Kidney epithelial cell (primary cell): ENCODE measurements at places on chromosomes 6 and 20. TPM values are rescaled to one million over a fixed set of nuclear protein-coding genes. Genes with fewer than 3 reads are reported as not detected.

HAO1 gene
- total RNA-seq = not detected in 2 replicates

GPX6 gene
- total RNA-seq = not detected in 2 replicates

SAPCD1 gene
- total RNA-seq = 1.1 and 2.2 TPM in 2 replicates

CAGE1 gene
- total RNA-seq = not detected in 2 replicates

COL10A1 gene
- total RNA-seq = not detected in 2 replicates

TCF15 gene
- 0.07 and 1.5 TPM in 2 replicates for total RNA-seq

BPIFA1 gene
- not detected in 2 replicates for total RNA-seq

AFG1L gene
- total RNA-seq = 3.1 and 3.6 TPM in 2 replicates

BNIP5 gene
- 0.07 TPM in 1 of 2 replicates, not detected in the other for total RNA-seq

PRND gene
- total RNA-seq = not detected in 2 replicates

GPLD1 gene
- 1.8 and 3.0 TPM in 2 replicates for total RNA-seq

CST8 gene
- total RNA-seq = not detected in 2 replicates

CD164 gene
- 155 and 157 TPM in 2 replicates for total RNA-seq

ADGRF5 gene
- total RNA-seq = 0.13 and 0.48 TPM in 2 replicates

RPP21 gene
- 74.3 and 94.5 TPM in 2 replicates for total RNA-seq

CYP21A2 gene
- total RNA-seq = 1.1 TPM in 1 of 2 replicates, not detected in the other

GRCh38 chr6:13256266-13257001 lies 71.9 kb downstream of the TBC1D7 start:
- no peak for DNase-seq

GRCh38 chr6:139846538-139847456 lies 472.3 kb upstream of the CITED2 start:
- DNase-seq = no peak

- DNase-seq = no peak
Measured at GRCh38 chr20:19740512-19740911, 17.5 kb upstream of the RIN2 start.

GRCh38 chr20:47295129-47295813 lies 61.2 kb downstream of the ZMYND8 start:
- DNase-seq = no peak

DNA sequence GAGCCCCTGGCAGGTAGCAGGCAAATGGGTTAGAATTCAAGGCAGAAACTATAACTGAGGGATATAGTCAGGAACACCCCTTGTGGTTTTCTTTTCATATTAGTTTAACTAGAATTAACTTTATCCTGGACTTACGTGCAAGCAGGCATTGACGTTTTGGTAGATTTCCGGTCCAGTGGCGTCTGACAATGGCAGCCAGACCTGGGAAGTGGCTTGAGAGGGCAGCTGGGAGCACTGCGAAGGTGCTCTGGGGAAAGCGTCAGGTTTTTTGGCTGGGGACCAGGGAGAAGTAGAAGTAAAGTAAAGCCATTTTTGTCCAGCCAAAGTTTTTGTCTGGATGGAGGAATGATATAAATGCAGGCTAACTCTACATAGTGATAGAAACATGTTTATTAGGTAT lies 8.4 kb upstream of the ACSS1 start:
- no peak for DNase-seq

GRCh38 chr20:10115021-10115420 lies 80.2 kb downstream of the ANKEF1 start:
- DNase-seq = peak; percentile 42

- DNase-seq = no peak
Measured at GRCh38 chr6:139549561-139550070, 175.2 kb upstream of the CITED2 start.

- DNase-seq = no peak
Measured at GRCh38 chr6:152018876-152019275, 211.4 kb downstream of the ESR1 start.

- no peak for DNase-seq
Measured at GRCh38 chr6:132235596-132236280, 165.5 kb downstream of the MOXD1 start.

DNA sequence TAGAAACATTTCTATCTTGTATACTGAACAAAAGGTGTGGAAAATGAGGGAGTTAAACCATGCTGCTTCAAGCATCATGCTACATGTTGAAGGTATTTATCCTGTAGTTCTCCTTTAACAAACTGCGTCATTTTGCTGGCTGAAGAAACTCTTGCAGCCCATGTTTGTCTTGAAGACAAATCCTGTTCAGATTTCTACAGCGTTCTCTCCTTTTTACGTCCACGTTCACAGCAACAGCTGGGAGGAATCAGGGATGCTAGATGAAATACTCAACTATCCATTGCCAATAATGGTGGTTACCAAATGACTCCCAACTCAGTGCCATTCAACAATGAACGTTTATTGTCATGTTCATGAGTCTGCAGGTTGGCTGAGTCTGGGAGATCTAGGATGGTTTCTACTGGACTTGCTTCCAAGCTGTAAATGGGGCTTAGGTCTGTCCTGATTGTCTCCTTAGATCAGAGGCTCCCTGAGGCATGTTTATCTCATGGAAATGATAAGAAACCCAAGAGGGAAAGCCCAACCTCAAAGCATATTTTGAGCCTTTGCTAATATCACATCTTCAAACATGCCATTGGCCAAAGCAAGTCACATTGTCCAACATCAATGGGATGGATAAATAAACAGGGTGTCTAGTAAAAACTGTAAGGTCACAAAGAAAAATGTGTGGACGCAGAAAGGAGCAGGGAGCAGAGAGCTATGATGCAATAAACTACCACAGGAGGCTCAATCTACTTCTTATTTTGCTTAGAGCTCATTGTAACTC lies 2.7 kb upstream of the PLCB1 start:
- no peak for DNase-seq

- DNase-seq = no peak
Measured at GRCh38 chr6:121896771-121897170, 461.3 kb downstream of the GJA1 start.

- DNase-seq = peak; percentile 63
Measured at GRCh38 chr20:9241232-9241692, 172.4 kb downstream of the PLCB4 start.

GRCh38 chr6:106444777-106445507 lies 84.4 kb downstream of the CRYBG1 start:
- DNase-seq = peak; percentile 48

GRCh38 chr6:34671367-34671766 lies 25.2 kb downstream of the ILRUN start:
- DNase-seq = no peak

DNA sequence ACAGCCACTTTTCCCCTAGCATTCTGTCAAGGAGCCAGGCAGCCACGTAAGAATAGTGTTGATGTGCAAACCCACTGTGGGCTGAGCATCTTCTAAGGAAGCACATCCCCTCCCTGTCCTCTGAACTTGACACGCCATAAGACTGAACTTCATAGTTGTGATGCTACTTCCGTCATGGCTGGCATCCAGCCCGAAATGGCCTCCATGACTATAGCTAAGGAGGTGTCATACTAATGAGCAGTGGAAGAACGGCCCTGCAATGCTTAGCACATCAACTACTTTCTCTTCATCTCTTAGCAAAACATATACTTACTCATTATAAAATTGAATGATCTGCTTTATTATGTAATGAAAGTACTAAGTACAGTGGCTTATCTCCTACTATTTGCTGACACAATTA lies 110.2 kb downstream of the GJA10 start:
- no peak for DNase-seq

- no peak for DNase-seq
Measured at GRCh38 chr6:149508485-149508884, 23.7 kb upstream of the ZC3H12D start.

GRCh38 chr6:138514860-138515540 lies 15.7 kb upstream of the NHSL1 start:
- DNase-seq = no peak

- no peak for DNase-seq
Measured at GRCh38 chr6:53985366-53985765, 125.9 kb upstream of the MLIP start.

GRCh38 chr6:167120583-167120903 lies 2.4 kb upstream of the CCR6 start:
- DNase-seq = no peak

DNA sequence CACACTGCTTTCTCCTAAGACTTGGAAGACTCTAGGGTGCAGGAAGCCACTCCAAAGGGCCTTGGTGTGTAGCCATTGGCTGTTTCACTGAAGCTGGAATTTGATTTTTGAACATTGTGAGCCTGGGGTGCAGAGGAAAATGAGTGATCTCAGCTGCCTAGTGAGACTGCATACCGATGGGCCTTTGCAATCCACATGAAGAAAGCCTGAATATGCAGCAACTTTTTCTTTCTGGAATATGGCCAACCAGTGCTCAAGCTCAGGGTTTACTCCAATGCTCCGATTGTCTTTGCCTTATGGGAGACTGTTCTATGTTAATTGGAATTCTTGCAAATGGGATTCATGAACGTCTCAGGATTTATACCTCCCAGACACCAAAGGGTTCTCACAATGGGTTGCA lies 242.6 kb downstream of the DOK5 start:
- no peak for DNase-seq

DNA sequence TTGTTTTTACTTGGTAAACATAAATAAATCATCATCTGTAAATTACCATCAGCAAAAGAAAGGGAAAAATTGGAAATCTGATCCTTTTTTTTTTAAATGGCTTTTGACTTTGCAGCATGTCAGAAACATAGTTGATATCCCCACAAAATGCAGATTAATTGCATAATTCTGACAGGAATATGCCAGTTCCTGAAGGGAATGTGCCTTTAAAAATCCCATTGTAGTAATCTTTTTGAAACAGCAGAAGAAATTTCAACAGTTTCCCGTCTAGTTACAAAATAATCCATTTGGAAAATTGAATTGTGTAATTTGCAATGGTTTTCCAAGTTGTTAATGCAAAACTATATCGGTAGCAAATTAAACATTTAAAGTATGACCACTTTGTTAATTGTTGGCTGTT lies 95.2 kb downstream of the DOK5 start:
- no peak for DNase-seq

GRCh38 chr6:149147938-149148718 lies 169.4 kb upstream of the TAB2 start:
- no peak for DNase-seq

DNA sequence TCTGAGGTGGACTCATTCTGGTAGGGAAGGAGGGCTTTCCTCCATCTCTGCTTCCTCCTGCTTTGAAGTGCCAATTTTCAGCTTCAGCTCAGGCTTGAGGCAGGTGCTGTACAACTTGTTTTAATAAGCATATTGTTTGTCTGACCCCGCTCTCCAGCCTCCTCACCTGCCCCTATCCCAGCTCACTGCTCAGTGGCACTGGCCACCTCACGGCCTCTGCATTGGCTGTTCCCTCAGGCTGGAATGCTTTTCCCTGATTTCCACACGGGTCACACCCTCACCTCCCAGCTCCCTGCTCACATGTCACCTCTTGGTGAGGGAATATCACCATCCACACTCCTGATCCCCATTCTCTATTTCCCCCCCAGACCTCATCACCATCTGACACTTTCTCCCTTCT lies 14.3 kb downstream of the AARS2 start:
- no peak for DNase-seq

DNA sequence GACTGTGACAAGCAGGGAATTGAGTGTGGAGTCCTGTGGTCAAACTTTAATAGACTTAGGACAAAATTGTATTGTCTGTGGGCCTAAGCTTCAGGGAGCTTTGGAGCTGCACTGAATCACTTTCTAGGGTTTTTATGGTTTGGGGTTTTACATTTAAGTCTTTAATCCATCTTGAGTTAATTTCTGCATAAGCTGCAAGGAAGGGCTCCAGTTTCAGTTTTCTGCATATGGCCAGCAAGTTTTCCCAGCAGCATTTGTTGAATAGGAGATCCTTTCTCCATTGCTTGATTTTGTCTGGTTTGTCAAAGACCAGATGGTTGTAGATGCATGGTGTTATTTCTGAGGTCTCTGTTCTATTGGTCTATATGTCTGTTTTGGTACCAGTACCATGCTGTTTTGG lies 113.4 kb upstream of the NXT1 start:
- DNase-seq = no peak

GRCh38 chr6:34560366-34561226 lies 4.5 kb upstream of the SPDEF start:
- no peak for DNase-seq

DNA sequence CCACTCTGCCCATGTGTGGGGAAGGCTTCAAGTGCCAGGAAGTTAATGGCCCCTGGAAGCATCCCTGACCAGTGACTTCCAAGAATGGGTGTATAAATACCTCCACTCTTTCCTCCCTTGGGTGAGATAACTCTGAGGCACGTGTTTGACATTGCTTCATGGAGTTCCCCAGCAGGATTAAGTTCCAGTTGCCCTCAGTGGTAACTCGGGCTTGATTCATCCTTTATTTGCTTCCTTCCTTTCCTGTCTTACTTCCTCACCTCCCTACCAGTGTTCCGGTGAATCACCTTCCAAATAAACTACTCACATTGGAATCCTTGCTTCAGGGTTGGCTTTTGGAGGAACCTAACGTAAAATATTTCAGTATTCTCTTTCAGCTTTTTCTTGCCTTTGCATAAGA lies 84.6 kb upstream of the JAG1 start:
- DNase-seq = no peak

GRCh38 chr6:53090576-53090975 lies 25.4 kb downstream of the FBXO9 start:
- no peak for DNase-seq

DNA sequence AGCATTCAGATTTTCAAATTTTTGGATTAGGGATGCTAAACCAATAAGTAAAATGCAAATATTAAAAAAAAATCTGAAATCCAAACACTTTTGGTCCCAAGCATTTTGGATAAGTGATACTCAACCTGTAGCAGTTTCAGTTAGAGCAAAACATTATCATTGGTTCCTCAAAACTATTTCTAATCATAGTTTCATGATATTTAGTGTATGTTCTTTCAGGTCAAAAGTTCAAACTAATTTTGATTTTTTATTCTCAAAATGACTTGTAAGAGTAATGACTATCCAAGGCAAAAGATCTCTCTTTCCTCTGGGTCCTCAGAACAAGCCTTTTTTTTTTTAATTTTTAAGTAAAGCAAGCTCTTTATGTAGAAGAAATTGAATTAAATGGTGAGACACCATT lies 64.0 kb upstream of the TFB1M start:
- DNase-seq = no peak

DNA sequence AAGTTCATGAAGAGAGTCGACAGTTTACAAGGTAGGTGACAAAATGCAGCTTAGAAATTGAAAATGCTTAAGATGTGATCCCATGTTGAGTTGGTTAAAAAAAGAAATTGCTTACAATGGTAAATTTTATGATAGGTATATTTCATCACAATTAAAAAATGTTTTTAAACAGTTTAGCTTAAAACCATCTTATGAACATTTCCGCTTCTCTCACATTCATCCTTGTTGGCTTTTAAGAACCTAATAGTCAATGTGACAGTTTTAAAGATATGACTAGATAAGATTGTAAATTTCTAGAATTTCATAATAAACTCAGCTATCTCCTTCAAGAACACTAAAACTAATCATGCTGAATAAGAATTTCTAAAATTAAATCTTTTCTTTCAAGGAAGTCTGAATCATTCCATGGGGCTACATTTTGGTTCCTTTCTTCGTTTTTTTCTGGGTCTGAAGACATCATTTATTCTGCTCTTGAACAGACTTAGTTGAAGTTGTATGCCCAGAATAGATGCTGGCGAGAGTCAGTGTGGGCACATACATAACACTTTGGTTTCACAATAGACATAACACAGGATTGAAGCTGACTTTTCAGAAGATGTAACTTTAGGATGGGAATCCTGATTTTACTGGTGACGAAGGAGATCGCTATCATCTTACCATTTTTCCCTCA lies 35.9 kb upstream of the LTV1 start:
- no peak for DNase-seq

- DNase-seq = no peak
Measured at GRCh38 chr6:11514672-11515071, 22.9 kb upstream of the TMEM170B start.
